T-cell (primary cell): ENCODE measurements at places on chromosomes 7 and 10. TPM values are rescaled to one million over a fixed set of nuclear protein-coding genes. Genes with fewer than 3 reads are reported as not detected.

The NPY gene
- total RNA-seq = not detected

The PKD2L1 gene
- not detected for total RNA-seq

The SKIDA1 gene
- 0.30 TPM for total RNA-seq

The MMD2 gene
- total RNA-seq = not detected

The GPR26 gene
- not detected for total RNA-seq

The ENTPD1 gene
- 1.7 TPM for total RNA-seq
